ENCODE measurements at places on chromosomes 3 and 15. TPM values are rescaled to one million over a fixed set of nuclear protein-coding genes. Genes with fewer than 3 reads are reported as not detected.

DNA sequence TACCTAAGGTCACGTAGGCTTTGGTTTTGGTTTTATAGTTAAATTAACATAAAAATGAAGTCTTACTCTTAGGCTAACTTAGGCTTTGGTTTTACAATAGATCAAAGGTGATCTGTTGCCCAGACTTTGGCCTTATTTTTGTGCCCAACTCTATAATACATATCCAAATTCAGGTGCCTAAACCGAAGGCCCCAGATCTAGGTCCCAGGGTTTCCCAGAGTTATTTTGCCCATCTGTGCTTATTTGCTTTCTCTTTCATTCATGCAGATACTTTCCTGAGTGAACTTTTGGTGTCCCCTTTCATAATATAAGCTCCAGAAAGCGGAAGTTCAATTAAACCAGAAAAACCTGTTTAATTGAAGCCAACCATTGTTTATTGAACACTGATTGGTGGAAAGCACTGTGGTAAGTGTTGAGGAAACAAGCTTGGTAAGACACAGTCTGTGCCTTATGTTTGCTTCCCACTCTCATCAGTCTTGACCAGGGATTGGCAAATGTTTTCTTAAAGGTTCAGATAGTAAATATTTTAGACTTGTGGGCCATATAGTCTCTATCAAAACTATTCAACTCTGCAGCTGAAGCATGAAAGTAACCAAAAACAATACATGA, 209.7 kb downstream of the WDR72 start:
- peaks cover 2% of the 10 kb centered on the region for H3K27me3 ChIP-seq
- no peak overlapping the region for H3K27ac ChIP-seq
- H3K4me1 ChIP-seq, result peaks cover 14% of the 10 kb centered on the region
- no peak overlapping the region for H3K4me3 ChIP-seq

The TFG gene
- 75.0 TPM for total RNA-seq

DNA sequence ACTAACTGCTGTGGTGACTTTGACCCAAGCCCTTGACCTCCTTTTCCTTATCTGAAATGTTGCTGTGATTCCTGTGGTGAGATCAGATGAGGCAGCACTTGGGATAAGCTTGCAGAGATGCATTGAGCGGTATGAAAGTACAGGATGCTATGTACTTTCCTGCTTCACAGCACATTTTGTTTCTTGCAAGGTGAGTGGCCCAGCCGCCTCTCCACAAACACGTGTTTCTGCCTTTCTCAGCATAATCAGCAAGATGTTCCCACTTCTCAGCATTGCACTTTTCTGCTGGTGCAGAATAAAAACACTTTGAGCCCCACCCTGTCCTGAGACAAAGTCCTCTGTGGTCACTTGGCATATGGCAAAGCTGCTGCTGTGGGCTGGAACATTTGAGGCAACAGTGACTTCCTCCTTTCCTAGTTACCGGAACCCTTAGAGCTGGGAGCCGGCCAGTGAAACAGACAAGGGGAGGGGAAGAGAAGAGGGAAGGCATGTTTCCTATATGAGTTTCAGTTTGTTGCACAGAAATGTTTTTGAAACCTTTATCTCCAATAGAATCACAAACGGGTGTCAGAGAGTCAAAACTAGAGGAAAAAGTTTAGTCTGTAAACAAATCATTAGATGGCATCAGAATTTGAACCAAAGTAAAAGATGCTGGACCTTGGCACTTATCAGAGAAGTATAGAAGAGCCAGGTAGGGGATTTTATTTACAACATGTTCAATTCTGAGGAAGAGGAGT, 5.0 kb downstream of the NUDT16 start:
- peaks cover 19% of the 10 kb centered on the region for H3K36me3 ChIP-seq
- H3K4me1 ChIP-seq, result peaks cover 30% of the 10 kb centered on the region
- no peak for DNase-seq
- H3K27me3 ChIP-seq, result no peaks in the 10 kb centered on the region
- H3K27ac ChIP-seq, result peak overlapping the region; percentile 52

DNA sequence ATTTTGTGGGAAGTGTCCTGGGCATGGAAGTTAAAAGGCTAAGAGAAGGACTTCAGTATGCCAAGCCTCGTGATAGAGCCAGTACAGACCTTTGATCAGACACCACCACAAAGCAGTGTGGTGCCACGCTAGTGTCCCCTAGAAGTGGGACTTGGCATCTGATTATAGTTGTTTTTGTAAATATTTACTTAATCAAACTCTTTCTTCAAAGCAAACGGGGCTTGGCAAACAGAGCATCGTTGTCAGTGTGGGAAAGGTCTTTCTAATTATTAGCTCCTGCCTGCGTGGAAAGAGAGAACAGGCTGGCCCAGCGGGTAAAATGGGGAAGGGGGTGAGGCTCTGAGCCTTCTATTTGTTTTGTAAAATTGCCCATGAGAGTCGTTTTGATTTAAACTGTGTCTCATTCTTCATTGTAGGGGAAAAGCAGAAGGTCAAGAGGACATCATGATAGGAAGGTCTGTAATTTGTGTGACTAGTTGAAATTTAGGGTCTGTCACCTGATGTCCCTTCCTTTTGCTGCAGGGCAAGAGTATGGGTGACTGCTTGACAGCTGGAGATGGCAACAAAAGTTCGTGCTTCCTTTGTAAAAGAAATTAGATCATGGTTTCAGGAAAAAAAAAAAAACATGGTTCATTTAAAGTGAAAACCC, 105.0 kb downstream of the IQCH start:
- no peaks in the 10 kb centered on the region for H3K36me3 ChIP-seq
- H3K27ac ChIP-seq, result peak overlapping the region; percentile 90
- peak overlapping the region; percentile 70 for H3K4me3 ChIP-seq
- H3K27me3 ChIP-seq, result no peaks in the 10 kb centered on the region

The TTC21A gene
- 7.8 TPM for total RNA-seq

The FNDC3B gene
- total RNA-seq, result 11.7 TPM

The AGBL1 gene
- 0.76 TPM for total RNA-seq

Data from glutamatergic neuron (in vitro differentiated cells).